HT1080 (cell line): ENCODE measurements at places on chromosomes 1 and 21. TPM values are rescaled to one million over a fixed set of nuclear protein-coding genes. Genes with fewer than 3 reads are reported as not detected.

Gene KRTAP19-5
- not detected in 2 replicates for total RNA-seq

Gene CLEC20A
- not detected in 2 replicates for total RNA-seq

Gene CHODL
- not detected in 2 replicates for total RNA-seq

Gene KLHDC8A
- total RNA-seq, result not detected in 2 replicates

Gene TAS1R1
- total RNA-seq, result not detected in 2 replicates

Gene SLAMF8
- total RNA-seq, result 0.40 TPM in 1 of 2 replicates, not detected in the other

Gene ASPM
- 33.5 and 36.9 TPM in 2 replicates for total RNA-seq

Gene CALML6
- not detected in 2 replicates for total RNA-seq

- DNase-seq, result no peak
Measured at GRCh38 chr1:234272656-234273312, 100.5 kb upstream of the COA6 start.

- no peak for DNase-seq
Measured at GRCh38 chr1:41144285-41144684, 97.8 kb downstream of the SCMH1 start.

DNA sequence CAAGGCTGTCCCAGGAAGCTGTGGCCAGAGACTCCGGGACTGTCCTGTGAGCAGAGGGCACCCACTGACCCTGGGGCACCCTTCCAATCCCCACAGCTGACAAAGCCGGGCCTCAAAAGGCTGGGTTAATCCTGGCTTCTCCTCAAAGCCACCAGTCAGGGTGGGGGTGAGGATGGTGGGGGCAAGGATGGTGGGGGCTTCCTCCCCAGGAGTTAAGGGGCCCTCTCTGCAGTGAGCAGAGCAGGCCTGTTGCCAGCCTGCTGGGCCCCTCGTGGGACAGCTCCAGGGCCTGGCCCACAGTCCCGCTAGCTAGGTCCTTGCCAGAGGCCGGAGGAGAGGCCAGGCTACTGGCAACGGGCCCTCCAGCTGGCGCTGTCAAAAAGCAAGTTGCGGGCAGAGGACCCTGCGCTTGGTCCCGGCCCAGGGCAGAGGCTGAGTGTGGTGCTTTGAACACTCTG is 37.9 kb upstream of the CCDC27 start:
- no peak for DNase-seq

DNA sequence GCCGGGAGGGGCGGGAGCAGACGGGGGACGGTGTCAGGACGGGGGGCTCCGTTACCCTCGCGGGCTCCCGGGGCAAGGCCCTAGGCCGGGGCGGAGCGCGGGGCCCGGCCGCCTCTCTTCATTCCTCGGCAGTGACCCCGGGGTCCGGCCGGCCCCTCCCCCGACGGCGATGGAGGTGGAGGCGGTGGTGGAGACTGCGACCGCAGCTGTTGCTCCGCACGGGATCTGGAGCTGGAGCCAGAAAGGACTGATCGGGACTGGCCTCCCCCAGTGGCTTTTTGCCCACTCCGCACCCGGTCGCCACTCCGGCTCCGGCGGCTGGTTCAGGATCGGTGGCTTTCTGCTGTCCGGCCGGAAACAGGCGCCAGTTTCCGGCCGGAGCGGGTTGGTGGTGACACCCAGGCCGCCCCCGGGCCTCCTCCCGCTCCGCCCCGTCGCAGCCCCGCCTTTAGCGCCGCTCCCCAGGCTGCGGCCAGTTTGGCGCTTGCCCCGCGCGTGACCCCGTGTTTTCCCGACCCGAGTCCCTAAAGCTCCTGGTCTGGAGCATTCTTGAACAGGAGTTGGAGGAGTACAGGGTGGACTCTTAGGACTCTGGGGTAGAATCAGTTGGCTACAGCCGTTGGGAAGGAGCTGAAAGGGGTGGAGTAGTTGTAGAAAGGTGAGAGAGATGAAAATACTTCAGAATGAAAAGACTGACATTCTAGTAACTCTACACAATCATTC is at the start of gene OTUD7B:
Gene OTUD7B, minus strand, starts transcription at position 334 of the 723 bp plus-strand sequence. CDS start 33,216 bp downstream, outside the sequence.
- DNase-seq, result peak; percentile 86

- no peak for DNase-seq
Measured at GRCh38 chr1:52667290-52667689, 30.9 kb downstream of the COA7 start.

DNA sequence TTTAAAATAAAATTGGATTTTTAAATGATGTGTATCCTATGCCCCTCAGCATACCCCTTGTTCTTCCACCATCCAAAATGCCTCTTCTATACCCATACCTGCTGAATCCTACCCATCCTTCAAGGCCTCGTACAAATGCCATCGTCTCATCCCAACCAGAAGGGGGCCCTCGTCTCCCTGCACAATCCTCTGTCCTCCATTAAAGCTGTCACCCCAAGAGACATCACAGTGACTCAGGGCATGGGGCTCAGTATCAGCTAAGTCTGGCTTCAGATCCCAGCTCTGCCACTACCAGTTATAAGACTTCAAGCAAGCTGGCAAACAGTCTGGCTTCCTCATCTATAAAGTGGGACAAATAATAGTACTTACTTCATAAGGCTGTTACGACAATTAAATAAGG is 23.8 kb downstream of the IGFN1 start:
- peak; percentile 15 for DNase-seq

DNA sequence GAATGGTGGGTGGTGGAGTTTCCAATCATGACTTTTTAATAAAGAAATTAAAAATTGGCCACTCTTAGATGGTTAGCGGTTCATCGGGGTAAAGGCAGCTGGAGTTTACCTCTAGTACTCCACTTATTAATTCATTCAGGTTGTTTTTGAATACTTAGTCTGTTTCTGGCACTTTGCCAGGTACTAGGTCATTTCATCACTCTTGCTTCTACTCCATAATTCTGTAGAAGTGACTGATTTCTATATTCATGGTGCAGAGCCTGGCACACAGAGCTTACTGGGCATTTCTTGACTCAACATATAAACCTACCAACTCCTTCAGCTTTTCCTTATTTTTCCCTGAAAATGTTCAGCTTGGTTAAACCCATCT is 31.5 kb downstream of the FOXD2 start:
- no peak for DNase-seq

DNA sequence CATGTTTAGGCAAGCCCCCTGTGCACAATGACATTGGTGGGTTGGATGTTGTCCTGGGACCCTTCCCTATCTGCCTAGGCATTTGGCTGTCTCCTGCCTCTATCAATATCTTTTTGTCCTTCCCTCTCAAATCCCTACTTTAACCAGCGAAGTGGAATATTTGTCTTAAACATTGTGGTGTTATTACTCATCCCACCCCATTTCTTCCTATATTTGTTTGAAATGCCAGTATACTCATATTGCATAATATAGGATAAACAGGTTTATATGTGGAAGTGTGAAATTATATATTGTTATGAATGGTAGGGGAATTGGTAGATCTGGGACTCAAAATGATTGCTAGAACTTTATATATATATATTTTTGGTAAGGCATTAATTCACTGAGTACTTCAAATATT is 80.0 kb downstream of the ADGRL2 start:
- no peak for DNase-seq

DNA sequence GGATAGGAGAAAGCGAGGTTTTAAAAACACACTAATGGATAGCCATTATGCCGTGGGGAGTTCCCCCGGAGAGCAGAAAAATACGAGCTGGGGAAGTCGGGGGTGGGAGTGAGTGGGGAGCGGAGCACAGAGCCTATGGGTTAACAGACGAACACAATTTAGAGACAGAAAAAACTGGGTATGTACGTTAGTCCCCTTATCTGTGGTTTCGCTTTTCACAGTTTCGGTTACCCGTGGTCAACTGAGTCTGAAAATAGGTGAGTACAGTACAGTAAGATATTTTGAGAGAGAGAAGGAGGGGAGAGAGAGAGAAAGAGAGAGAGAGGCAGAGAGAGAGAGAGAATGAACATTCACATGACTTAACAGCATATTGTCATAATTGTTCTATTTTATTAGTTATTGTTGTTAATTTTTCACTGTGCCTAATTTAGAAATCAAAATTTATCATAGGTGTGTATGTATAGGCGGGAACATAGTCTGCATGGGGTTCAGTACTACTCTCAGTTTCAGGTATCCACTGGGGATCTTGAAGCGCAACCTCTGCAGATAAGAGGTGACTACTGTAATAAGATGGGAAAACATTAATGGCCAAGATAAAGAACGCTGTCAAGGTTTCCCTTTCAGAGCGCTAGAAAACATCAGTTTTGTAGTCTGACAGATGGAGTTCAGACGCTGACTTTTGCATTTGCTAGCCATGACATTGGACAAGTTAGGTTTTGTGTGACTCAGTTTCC is 125.6 kb upstream of the LMO4 start:
- no peak for DNase-seq

DNA sequence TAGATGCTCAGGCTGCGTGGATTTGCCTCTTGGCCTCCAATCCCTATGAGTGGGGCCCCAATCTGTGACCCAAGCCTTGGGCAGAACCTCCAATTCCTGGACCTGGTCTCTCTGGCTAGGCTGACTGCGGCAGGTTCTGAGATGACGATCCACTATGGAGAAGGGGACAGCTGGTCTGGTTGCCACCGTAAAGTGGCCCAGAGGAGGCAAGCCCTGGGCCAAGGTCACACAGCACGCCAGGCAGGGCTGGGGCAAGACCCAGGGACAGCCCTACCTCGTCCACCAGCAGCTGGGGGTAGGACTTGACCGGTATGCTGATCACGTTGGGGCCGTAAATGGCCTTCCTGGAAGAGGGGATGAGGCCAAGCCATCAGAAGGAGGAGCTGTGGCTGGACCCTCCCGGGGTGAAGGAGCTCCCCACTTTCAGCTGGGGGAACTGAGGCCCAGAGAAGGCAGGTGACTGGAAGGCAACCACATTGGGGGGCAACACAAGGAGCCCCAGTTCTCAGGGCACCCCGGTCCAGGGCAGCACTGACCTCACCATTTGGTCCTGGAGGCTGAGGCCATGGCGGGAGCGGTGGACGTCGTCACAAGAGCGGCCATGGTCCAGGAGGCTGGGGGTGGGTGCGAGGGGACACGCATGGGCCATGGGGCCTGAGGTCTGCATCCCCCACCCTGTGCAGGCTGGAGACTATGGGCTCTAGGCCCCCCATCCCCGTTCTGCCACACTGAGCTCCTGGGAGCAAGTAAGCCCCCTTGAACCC is 9.8 kb downstream of the ATP13A2 start:
- DNase-seq, result no peak

GRCh38 chr1:178498896-178499675 is 2.3 kb upstream of the CLEC20A start:
- DNase-seq, result no peak

DNA sequence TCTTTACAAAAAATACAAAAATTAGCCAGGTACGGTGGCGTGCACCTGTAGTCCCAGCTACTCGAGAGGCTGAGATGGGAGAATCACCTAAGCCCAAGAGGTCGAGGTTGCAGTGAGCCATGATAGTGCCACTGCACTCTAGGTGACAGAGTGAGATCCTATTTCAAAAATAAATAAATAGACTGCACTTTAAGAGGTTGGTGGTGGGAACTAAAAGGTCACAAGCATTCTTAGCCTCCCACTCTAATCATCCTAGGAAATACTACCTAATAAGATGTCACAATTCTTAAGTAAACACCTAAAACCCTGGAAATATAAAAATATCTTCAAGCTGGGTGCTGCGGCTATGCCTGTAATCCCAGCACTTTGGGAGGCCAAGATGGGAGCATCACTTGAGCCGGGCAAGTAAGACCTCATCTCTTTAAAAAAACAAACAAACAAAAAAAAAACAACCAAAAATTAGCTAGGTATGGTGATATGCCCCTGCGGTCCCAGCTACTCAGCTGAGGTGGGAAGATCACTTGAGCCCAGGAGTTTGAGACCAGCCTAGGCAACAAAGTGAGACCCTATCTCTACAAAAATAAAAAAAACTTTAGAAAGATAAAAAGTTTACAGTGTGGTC is 4.1 kb downstream of the DCAF8 start:
- no peak for DNase-seq

DNA sequence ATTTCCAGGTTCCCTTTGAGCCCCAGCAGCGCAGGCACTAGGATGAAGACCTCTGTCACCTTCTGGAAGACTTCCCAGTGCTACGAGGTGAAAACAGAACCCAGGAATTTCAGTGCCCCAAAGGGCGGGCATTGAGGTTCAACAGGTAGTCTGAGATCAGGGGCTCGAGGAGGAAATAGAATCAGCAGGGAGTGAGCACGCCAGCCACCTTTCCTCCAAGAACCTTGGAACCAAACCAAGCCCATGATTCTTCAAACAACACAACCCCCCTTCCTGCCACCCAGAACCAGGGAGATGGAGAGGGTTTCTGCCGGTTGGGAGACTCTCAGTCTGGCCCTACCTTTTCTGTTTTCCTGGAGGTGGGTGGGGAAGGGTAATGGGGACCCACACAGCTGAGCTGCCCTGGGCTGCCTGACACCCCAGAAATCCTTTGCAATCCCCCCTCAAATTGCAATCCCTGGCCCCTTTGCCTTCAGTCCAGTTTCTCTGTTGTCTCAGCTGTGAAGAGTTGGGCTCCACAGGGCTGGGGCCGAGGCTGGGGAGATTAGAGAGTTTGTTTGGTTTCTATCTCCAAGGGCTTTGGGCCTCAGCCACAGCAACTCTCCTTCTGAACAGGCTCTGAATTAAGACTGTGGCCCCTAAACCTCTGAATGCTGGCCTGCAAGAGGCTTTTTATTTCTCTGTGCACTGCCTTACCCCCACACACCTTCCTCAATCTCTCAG is 11.9 kb downstream of the SLC41A1 start:
- no peak for DNase-seq

DNA sequence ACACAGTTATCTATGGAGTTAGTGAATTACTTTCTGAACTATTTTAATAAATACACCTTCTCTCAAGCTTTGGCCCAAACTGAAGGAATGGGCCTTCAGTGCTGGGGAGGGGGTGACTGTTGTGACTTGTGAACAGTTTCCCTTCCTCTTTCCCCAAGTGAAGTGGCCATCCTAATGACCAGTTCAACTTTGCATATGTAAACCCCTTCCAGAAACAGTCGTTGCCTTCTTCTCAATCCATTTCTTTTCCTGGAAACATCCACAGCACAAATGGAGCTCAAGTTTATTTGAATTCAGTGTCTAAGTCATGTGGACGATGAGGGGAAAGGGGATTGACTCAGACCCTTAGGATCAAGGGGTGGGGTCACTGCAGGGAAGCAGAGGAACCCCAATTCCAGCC is 1.3 kb upstream of the INPP5B start:
- no peak for DNase-seq

GRCh38 chr21:39938086-39938625 is 70.9 kb downstream of the PCP4 start:
- no peak for DNase-seq

- no peak for DNase-seq
Measured at GRCh38 chr1:24388331-24388885, 25.2 kb downstream of the STPG1 start.

DNA sequence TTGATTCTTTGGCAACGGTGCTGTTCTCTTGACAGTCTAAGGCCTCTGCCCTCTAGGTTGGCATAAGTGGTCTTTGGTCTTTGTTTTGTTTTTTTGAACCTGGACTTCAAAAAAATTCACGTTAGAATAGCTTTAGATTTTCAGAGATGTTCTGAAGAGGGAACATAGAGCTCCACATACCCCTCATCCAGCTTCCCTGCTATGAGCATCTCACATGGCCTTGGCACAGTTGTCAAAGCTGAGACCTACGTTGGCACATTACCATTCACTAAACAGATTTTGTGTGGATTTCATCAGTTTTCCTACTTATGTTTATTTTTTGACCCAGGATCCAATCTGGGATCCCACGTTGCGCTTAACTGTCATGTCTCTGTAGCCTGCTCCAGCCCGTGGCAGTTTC is 60.8 kb downstream of the ARHGEF10L start:
- no peak for DNase-seq

- DNase-seq, result no peak
Measured at GRCh38 chr1:188641566-188642211, 1812.9 kb downstream of the PLA2G4A start.
